NK-92 treated with Interleukin-12 subunit alpha and Interleukin-12 subunit beta, amount 100 ng/mL, for 24 hours (cell line): ENCODE measurements at places on chromosomes 2 and 18.

- DNase-seq, result no peak
Measured at GRCh38 chr18:37351110-37351509, 214.5 kb downstream of the CELF4 start.

DNA sequence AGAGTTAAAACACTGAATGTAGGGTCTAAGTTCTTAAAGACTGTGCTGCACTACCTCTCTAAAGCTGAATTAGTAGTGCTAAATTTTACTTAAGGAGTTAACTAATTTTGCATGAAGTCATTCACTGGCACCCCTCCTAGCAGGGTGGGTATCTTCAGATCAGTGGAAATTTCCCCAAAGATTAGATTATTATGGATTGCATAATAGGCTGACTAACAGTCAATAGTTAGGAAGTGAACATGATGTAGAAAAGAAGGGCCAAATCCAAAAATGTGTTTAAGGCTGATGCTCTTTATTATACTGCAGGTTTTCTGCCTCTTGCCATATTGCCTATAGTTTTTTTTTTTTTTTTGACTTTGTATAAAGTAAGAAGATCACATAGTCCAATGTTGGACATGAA lies 5.2 kb downstream of the ZNF638 start:
- DNase-seq, result no peak

DNA sequence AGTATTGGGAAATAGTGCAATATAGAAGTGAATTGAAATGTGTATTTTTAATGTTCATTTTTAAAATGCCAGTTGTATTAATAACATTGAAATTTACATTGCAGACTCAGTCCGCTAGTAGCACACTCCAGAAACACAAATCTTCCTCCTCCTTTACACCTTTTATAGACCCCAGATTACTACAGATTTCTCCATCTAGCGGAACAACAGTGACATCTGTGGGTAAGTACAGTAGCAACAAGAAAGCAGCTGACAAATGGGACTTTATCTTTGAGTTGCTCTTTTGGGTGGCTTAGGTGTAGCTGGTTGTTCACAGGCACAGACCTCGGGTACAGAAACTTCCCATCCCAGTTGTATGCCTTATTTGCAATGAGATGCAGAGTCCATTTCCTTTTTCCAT lies 118.2 kb upstream of the IL1R2 start:
- no peak for DNase-seq

GRCh38 chr2:133506996-133507395 lies 61.3 kb downstream of the NCKAP5 start:
- no peak for DNase-seq

DNA sequence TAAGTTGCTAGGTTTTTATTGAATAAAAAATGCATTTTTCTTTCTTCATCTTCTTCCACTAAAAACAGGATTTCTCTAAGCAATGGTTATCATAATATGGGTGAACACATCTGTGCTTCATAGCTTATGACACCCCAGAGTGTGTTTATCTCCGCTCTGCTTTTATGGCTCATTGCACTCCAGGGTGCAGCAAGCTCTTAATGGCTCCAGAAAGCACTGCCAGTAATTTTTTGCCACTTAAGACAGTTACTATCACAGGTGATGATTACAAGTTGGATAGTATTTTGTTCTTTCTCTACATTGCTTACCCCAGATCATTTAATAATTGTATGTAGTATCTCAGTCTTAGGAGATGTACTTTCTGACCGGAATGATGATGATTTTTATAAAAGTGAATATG lies 239.3 kb upstream of the CDH20 start:
- DNase-seq, result no peak

DNA sequence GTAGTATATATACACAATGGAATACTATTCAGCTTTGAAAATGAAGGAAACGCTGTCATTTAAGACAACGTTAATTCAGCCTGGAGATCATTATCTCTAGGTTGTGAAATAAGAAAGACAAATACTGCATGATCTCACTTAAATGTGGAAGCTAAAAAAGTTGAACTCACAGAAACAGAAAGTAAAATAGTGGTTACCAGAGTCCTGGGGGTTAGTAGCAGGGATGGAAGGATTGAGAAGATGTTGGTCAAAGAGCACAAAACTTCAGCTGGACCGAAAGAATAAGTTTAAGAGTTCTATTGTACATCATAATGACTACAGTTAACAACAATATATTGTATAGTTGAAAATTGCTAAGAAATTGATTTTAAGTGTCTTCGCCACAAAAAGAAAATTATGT lies 670.3 kb downstream of the NR4A2 start:
- DNase-seq, result no peak

DNA sequence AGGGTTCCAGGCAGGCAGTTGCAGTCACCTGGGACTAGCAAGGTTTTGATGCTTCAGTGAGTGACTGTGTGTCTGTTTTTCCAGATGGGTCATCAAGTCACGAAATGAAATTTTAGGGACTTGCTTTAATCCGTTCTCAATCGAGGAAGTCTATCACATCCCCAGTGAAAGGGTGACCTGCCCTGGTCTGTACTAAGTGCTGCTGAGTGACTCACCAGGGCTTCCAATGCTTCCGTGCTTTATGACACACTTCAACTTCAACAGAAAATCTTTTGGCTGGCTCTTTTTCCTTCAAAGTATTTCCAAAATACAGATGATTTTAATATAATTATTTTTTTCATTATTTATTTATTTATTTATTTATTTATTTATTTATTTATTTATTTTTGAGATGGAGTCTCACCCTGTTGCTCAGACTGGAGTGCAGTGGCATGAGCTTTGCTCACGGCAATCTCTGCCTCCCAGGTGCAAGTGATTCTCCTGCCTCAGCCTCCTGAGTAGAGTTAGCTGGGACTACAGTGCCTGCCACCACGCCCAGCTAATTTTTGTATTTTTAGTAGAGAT lies 18.4 kb downstream of the TFCP2L1 start:
- DNase-seq, result no peak

DNA sequence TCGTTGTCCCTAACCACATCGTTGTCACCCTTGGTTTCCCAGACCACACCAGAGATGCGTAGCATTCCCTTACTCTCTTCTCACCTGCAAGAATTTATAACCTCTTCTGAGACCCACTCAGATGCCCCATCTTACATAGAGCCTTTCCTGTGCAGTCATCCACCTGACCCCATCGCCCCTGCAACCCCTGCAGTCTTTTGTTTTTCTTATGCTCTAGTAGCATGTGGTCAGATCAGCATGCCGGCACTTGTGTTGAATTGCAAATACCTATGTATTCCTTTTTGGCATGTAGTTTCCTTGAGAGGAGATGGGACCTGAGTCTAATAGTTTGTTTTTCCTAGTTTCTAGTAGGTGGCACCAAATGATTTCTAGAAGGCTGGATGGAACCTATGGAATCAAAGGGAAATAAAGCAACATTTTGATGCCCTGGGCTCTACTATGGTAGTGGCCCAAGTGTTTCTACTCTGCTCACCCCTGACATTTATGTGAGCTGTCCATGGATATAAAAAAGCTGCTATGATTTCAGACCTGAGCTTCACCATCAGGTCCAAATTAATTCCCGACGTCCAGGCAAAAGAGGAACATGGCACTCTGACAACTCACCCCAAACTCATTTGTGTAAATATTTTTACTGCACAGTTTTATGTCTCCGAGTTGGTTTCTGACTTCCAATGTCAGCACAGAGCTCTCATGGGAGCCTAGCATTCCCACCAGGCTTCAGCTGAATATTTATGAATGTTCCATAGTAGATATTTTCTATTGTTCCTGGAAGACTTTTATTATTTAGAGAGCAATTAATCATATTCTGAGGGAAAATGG lies 143.6 kb downstream of the RNF144A start:
- no peak for DNase-seq
